ENCODE measurements at places on chromosomes 5 and 9.

GRCh38 chr9:94809778-94810177, 83.3 kb downstream of the AOPEP start:
- no peak for DNase-seq

GRCh38 chr9:95182854-95183563, 134.5 kb downstream of the FANCC start:
- DNase-seq, result no peak

DNA sequence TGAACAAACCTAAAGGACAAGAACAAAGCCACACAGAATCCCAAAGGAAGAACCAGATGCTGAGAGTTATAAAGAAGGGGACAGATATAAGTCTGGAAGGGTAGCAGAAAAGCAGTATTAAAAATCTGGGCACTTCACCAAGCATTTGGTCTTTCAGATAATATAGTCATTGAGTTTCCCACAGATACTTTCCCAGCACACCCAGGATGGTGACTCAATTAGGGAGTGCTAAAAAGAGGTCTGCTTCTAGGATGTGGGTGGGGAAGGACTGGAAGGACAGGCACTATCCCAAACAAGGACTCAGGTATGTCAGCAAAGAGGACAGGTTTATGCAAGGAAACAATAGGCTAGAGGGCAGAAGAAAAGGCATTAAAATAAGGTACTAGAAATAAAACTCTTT, 59.3 kb downstream of the DIAPH1 start:
- no peak for DNase-seq

DNA sequence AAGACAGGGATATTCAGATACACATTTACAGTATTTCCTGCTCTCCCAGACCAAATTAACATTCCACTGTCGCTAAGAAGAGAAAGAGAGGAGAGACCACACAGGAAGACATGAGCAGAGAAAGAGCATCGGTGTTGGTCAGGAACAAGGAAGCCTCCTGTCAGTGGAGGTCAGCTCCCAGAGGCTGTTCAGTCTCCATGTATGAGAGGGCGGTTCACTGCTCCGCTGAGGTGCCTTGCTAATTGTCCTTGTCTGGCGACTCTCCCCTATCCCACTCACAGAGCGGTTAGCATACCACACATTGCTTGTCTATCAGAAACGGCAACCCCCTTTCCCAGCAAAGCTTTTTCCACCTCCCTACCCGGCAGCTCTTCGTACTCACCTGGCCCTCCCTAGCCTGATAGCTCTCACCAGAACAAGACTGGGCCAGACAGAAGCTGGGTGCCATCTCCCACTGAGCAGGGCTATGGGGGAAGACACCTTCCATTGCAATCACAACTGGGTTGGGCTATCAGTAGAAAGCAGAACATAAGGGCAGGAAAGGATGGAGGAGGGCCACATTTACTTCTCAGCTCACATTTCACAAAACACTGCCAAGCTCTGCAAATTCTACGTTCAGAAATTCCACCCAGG, 58.6 kb upstream of the LMNB1 start:
- DNase-seq, result no peak

DNA sequence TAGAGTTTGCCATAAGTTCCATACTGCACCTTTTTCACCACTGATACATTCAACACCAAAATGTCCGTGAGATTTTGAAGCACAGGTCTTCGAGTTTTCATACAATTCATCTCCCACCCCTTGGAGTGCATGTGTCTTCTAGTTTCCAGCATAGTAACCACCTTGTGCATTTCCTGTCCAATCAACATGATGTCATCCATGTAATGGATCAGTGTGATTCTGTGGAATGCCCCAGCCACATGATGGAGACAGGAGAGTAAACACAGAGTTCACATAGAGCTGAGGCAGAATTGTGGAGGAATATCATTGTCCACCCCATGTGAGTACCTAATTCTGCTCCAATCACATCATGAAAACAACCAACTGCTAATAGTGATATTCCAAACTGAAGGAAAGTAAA, 441.5 kb upstream of the CDH6 start:
- no peak for DNase-seq

Measured in globus pallidus (tissue), 1 donor.